Suppressor macrophage treated with lipopolysaccharide for 4 hours (primary cell): ENCODE measurements at places on chromosomes 16 and 17.

DNA sequence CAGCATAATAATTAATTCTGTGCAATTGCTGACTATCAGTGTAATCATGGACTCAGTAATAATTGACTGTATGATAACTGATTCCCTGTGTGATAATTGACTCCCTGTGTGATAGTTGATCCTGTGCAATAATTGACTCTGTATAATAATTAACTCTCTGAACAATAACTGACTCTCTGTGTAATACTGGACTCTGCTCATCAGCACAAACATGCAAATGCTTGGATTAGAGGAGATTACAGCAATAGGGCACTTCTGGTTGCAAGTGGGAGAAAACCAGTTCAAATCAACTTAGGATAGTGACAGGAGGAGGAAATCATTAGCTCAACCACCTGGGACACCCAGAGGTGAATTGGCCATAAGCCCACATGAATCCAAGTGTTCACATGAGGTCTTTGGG is 582.1 kb downstream of the RBFOX1 start:
- DNase-seq: no peak

DNA sequence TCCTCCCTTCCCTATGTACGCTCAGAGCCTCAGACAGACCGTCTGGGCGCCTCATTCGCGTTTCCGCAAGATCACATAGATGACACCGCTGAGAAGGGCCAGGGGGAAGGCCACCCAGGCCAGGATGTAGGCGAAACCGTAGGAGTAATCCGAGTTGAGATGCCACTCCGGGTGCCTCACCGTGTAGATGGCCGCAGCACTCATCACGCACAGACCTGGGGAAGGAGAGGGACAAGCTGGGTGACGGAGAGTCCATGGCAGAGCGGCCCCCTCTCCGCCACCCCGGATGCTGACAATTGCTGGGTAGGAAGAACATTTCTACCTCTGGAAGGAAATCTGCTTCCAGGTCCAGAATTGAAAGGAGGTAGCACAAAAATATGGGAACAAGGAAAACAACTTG is 34.3 kb downstream of the PMP22 start:
- DNase-seq: no peak

- DNase-seq: no peak
Observed at GRCh38 chr16:4419402-4419959, 3.1 kb upstream of the CORO7 start.

DNA sequence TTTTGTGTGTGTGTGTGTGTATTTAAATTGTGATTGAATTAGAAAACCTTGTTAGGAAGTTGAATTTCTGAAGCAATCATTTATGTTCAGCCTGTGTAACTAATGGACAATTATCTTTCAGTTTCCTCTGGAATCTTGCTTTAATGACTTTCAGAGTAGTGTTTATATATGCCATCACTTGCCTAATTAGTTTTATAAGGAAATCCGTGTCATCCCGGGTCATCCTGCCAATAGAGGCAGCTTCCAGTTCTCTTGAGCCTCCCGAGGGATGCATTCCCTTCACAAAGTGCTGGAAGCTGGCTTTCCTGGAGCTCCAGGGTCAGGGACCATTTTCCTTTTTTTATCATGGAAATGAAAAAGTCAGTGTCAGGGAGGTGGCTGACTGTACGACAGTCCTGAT is 42.9 kb downstream of the PRKCA start:
- DNase-seq: no peak

- DNase-seq: peak; percentile 55
Observed at GRCh38 chr16:1963806-1964505, 670 bp downstream of the RPS2 start.

DNA sequence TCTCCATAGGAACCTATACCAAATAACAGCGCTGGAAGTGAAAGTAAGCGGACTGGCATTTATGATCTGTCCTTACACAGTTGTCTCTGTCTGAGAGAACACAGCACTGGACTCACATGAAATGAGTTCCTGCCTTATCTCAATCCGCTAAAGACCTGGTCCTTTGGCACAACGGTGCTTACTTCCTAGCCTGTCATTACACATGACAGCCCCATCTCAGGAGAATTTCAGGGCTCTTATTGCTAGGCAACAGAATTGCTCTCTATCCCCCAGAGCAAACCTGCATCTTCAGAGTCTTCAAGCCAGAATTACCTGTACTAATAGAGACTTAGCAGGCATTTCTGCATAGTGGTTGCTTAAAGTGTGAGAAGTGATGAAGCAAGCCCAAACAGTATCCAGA is 4.3 kb downstream of the KCNJ2 start:
- DNase-seq: no peak

- no peak for DNase-seq
Observed at GRCh38 chr17:2008332-2009126, 16.6 kb downstream of the RTN4RL1 start.

- peak; percentile 45 for DNase-seq
Observed at GRCh38 chr17:39462631-39463375, 1.5 kb downstream of the CDK12 start.

DNA sequence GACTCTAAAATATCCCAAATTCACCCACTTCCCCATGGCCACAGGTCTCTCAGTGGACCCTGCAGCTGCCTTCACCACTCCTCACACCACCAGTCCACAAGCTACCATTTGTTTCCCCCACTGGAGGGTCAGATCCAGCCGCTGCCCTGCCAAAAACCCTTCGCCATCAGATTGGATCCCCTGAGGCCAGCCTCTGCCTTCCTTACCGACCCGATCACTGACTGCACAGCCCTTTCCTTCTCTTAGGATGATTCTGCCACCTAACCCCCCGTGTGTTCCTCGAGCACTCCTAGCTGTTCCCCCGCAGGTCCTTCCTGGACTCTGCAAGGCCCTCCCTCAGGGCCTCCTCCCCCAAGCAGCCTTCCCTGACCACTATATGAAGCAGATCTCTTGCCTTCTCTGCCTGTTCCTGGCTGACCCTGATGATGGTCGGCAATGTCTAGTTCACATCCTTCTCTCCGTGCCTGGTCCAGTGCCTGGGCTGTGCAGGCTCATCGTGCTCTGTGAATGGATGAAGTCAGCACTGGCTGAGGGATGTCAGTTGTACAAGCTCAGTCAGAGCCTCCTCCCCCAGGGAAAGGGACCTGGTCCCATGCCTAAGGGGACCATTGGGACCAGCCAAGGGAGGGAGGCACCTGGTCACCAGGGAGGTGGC is 46.0 kb downstream of the CPNE2 start:
- no peak for DNase-seq

GRCh38 chr17:34206569-34206968 is 48.5 kb upstream of the CCL2 start:
- no peak for DNase-seq

DNA sequence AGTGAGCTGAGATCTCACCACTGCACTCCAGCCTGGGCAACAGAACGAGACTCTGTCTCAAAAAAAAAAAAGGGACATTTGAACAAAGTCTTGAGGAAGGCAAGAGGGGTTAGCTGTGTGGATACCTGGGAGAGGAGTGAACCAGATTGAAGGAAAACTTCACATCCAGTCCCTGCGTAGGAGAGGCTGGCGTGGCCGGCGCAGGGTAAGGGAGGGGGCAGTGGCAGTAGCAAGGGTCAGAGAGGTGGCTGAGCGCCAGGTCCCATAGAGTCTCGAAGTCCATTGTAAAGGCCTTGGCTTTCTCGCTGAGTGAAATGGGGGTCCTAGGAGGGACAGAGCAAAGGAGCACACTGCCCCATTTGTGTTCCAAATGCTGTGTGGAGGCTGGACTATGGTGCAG is 171.8 kb upstream of the WSCD1 start:
- no peak for DNase-seq

- DNase-seq: peak; percentile 49
Observed at GRCh38 chr16:24858219-24859041, 12.7 kb downstream of the SLC5A11 start.

DNA sequence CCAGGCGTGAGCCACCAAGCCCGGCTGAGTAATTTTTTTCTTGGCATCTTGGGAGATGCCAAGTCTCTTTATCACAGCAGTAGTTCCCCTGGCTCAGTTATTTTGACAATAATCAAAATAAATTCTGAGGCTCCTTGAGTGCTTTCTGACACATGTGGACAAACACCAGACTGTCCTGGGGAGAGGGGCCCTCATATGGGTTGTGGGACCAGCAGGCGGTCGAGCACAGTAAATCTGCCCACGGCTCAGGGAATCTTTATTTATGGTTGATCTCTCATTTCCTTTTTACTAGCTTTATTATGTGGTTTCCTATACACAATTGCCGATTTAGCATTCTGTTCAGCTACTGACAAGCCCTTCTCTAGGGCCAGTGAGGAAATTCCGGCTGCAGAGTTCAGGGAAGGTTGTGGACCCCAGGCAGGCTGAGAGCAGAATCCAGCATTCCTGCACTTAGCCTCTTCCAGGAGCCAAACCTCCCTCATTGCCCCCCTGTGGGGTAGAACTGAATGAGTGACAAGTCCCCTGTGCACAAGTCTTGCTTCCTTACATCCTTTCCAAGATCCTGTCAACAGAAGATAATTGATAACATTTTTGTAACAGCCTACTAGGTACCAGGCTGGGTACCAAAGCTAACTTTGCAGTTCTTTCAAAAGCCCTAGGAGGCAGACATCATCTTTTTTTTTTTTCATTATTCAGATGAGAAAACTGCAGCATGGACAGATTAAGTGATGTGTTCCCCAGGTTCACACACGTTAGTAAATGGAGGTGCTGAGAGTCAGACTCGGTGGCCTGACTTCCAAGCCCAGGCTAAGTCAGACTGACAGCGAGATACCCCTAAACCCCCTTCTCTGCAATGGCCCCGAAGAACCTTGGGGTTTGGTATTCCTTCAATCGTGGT is 40.2 kb downstream of the HS3ST3B1 start:
- no peak for DNase-seq

DNA sequence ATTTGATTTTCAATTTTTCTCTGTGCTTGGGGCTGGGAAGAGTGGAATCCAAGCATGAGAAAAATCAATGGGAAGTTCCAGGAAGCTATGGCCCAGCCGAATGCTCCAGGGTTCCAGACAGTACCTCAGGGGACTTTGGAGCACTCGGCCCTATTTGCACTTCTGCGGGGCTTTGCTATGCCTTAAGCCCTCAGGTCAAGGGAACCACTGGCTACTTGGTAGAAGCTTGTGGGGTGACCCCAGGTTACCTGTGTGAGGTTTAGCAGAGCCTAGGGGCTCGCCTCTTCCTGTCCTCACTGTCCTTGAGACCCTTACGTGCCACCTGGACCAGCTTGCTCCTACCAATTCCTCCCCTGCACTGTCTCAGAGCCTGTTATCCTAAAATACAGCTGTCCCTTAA is 121.3 kb downstream of the MGAT5B start:
- no peak for DNase-seq

GRCh38 chr16:164827-165538 is 795 bp upstream of the HBM start:
- no peak for DNase-seq

DNA sequence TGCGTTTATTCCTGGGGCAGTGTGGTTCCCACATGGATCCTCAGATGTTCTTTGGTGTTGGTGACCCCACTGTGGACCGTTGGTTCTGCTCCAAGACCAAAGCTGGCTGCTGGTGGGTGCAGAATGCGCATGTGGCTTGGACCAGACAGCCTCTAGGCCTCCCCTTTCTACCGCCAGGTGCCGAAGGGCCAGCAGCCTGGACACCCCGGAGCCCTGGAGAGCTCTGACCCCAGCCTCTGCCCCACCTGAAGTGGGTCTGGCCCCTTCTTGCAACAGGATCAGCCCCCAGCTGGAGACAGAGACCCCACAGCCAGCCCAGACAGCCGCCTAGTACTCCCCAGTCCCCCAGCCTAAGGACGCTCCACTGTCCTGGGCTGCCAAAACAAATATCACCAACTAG is 18.4 kb downstream of the NPTX1 start:
- no peak for DNase-seq

- no peak for DNase-seq
Observed at GRCh38 chr17:33125552-33125950, 133.9 kb downstream of the SPACA3 start.

DNA sequence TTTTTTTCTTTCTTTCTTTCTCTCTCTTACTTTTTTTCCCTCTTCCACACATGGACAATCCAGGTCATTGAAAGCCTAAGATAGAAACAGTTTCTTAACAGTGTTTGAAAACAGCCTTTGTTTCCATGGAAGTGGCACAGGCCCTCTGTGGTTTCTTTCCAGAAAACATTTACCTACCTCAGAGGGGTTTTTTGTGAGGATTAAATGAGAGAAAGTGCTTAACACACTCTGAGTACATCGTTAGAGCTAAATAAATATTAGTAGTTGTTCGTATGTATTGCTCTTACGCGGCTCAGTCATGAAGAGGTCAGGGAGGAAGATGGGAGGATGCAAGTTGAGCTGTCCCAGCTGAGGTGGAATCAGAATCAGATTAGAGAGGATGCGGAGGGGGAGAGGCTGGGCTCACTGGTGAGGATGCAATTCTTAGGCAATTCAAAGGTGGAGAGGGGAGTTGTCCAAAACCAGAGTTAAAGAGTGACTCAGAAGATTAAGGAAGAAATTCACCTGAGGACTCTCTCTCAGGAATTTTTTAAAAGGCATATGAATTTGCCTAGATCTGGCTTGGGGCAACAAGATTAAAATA is 345.4 kb downstream of the PMP22 start:
- DNase-seq: no peak

DNA sequence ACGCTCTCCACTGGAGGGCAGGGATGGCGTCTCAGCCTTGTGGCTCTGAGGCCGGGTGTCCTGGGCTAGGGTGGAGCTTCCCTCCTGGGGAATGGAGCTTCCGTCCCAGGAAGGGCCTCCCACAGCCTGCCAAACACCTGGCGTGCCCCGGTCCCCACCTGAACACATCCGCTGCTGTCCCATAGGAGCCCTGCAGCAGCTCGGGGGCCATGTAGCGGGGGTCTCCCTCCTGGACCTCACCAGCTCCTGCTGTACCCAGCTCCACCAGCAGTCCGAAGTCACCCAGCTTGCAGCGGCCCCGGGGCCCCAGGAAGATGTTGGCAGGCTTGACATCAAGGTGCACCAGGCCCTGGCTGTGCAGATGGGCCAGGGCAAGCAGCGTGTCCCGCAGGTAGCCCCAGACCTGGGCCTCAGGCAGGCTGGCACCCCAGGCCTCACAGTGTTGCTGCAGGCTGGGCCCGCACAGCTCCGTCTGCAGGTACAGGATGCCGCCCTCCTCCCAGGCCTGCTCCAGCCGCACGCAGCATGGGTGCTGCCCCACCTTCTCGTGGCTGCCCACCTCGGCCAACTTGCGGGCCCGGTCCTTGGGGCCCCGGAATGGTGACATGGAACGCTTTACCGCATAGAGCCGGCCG is 5.0 kb downstream of the PKMYT1 start:
- DNase-seq: no peak

GRCh38 chr16:2769100-2769529 is 8.0 kb downstream of the ELOB start:
- no peak for DNase-seq

GRCh38 chr17:17493249-17493985 is 2.8 kb downstream of the RASD1 start:
- DNase-seq: no peak

- DNase-seq: no peak
Observed at GRCh38 chr16:50802000-50802399, 60.1 kb downstream of the CYLD start.

- DNase-seq: no peak
Observed at GRCh38 chr17:62807812-62808575, at the start of gene MARCHF10. TSS of gene MARCHF10 (minus strand) at chr17:62808314. CDS start at chr17:62801735, 6,579 bp downstream.

- no peak for DNase-seq
Observed at GRCh38 chr16:77919761-77920415, 102.5 kb upstream of the CLEC3A start.

DNA sequence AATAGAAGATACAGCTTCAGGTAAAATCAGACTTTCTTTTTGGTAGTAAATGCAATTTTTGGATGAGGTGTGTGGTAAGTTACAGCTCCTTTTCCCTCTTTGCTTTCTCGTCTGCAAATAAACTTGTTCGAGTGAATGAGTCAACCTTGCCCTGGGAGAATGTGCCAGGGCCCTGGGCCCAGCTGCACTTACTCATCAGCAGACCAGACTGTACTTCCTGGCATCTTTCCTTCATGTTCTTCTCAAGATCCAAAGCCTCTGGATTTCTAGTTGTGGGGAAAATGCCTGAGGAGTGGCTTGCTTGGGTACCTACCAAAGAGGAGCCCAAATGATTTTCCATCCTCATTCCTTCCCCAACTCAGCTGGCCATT is 5.4 kb upstream of the G6PC1 start:
- peak; percentile 58 for DNase-seq
